ENCODE measurements at places on chromosomes 2 and 18.

DNA sequence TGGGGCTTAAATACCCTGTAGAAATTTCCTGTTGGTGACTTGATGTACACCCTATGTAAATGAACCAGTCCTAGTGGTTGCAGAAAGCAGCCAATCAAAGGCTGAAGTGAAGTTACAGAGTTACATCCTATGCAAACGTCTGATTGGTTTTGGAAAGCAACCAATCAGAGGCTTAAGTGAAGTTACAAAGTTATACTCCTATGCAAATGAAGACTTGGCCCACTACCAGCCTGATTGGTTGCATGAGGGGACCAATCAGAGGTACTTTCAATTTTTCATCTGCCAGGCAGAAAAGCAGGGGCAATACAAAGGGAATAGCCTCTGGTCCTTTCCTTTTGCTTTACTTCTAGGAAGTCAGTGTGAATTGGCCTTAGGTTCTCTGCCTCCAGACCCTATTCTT is 13.6 kb upstream of the ZNF397 start:
- H3K27ac ChIP-seq: no peak overlapping the region
- DNase-seq: no peak
- no peaks in the 10 kb centered on the region for H3K27me3 ChIP-seq
- H3K4me1 ChIP-seq: no peaks in the 10 kb centered on the region

GRCh38 chr2:62724886-62725711 is 19.6 kb downstream of the EHBP1 start:
- H3K27me3 ChIP-seq: no peaks in the 10 kb centered on the region
- no peak overlapping the region for H3K4me3 ChIP-seq
- DNase-seq: no peak
- H3K4me1 ChIP-seq: no peaks in the 10 kb centered on the region
- H3K27ac ChIP-seq: no peak overlapping the region

- no peaks in the 10 kb centered on the region for H3K4me1 ChIP-seq
- no peak overlapping the region for H3K4me3 ChIP-seq
- H3K27ac ChIP-seq: no peak overlapping the region
- H3K27me3 ChIP-seq: no peaks in the 10 kb centered on the region
- no peaks in the 10 kb centered on the region for H3K36me3 ChIP-seq
Measured at GRCh38 chr18:48894799-48895346, 55.9 kb downstream of the SMAD7 start.

DNA sequence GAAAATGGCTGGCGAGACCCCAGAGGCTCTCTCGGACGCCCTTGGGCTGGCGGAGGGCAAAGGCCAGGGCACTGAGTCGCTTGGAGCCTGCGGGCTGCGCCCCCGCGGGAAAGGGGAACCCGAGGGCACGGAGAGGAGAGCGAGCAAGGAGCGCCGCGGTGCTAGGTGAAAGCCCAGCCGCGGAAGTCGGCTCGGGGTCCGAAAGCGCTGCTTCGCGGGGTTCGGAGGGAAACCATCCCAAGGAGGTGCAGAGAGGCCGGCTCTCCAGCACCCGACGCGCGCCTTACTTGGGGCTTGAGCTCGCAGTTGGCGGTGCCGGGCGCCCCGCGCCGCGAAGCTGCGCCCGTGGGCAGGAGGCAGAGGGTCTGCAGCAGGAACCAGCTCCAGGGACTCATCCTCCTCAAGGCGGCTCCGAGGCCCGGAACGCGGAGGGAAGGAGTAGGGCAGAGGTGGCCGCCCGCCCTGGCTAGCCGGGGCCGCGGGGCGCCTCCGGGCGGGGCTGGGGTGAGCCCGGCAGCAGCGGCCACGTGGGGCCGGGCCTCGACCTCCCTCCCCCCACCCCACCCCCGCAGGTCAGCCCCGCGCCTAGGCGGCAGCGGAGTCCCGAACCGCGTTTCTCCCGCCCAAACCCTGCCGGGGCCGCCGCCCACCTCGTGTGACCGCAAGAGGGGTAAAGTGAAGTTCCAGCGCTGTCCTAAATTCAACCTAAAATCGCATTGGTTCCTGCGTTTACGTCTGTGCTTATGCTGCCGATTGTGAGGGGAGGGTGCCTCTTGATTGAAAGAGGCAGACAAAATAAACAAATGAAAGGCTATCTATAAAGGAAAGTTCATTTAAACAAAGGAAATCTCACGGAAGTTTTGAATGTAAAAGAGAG is at the start of gene TRABD2A:
TRABD2A (minus strand) TSS at position 440 of the 877 bp plus-strand sequence; CDS start at position 395, 45 bp downstream.
- peaks cover 55% of the 10 kb centered on the region for H3K27me3 ChIP-seq
- no peak within 1 kb of the TSS for H3K27ac ChIP-seq
- H3K4me1 ChIP-seq: peaks cover 28% of the 10 kb centered on the region
- H3K4me3 ChIP-seq: peak within 1 kb of the TSS; percentile 63
- H3K36me3 ChIP-seq: no peaks in the 10 kb centered on the region

GRCh38 chr18:33611525-33612135 is 33.6 kb downstream of the ASXL3 start:
- no peak overlapping the region for H3K4me3 ChIP-seq
- H3K4me1 ChIP-seq: no peaks in the 10 kb centered on the region
- no peak for DNase-seq

GRCh38 chr2:171889333-171889732 is 4.7 kb downstream of the SLC25A12 start:
- no peak overlapping the region for H3K27ac ChIP-seq
- peaks cover 2% of the 10 kb centered on the region for H3K36me3 ChIP-seq
- H3K27me3 ChIP-seq: no peaks in the 10 kb centered on the region
- H3K4me1 ChIP-seq: peaks cover 9% of the 10 kb centered on the region

GRCh38 chr2:104752504-104752903 is 101.4 kb upstream of the POU3F3 start:
- H3K4me1 ChIP-seq: peaks cover 29% of the 10 kb centered on the region
- no peaks in the 10 kb centered on the region for H3K27me3 ChIP-seq
- no peaks in the 10 kb centered on the region for H3K36me3 ChIP-seq

- DNase-seq: no peak
- H3K27ac ChIP-seq: no peak overlapping the region
- no peak overlapping the region for H3K4me3 ChIP-seq
- no peaks in the 10 kb centered on the region for H3K27me3 ChIP-seq
- H3K36me3 ChIP-seq: no peaks in the 10 kb centered on the region
Measured at GRCh38 chr18:63617049-63617914, 26.8 kb downstream of the SERPINB4 start.

DNA sequence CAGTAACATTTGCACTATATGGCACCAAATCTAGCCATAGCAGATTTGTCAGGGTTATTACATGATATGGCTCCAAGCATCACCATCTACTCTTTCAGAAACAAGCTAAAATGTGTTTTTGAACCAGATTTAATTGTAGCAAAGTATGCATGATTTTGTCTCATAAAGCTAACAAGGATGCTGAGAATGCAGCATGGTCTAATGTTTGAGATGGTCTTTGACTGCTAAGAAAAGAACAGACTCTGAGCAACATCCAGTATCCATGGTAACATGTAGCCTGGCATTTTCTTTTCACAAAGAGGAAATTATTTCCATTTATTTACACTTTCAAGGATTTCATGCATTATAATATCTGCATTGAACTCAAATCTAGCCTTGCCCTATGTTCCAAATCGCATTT is 206.5 kb downstream of the PDE1A start:
- DNase-seq: no peak
- H3K36me3 ChIP-seq: no peaks in the 10 kb centered on the region
- no peaks in the 10 kb centered on the region for H3K27me3 ChIP-seq
- H3K27ac ChIP-seq: no peak overlapping the region

DNA sequence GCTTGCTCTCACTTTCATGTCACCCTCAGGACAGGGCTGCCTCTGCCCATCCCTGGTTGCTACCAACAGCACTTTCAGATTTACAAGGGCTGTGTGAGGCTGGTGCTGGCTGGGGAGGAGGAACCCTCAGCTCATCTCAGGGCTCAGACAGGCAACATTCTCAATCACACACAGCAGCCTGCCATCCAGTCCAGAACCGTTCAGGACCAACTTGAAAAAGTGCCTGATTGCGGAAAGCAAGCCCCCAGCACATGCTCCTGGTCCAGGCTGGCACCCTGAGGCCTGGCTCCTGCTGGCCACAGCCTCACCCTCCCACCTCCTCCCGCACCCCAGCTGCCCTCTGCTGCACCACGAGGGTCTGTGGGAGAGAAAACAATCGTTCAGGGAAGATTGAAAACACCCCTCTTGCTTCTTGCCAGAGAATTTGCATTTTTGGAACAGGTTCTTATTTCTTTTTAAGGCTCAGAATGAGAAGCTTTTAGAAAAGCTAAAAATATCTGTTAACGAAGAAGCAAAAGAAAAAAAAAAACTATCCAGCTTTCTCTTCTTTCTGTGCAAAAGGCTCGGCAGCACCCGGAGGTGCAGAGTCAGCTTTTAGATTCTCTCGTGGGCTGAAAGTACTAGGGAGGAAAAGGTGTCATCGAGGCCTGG is 403.8 kb upstream of the ID2 start:
- H3K36me3 ChIP-seq: no peaks in the 10 kb centered on the region
- H3K27me3 ChIP-seq: no peaks in the 10 kb centered on the region
- no peak overlapping the region for H3K27ac ChIP-seq
- no peak overlapping the region for H3K4me3 ChIP-seq
- no peaks in the 10 kb centered on the region for H3K4me1 ChIP-seq

- no peaks in the 10 kb centered on the region for H3K4me1 ChIP-seq
- H3K27me3 ChIP-seq: no peaks in the 10 kb centered on the region
- H3K27ac ChIP-seq: no peak overlapping the region
- DNase-seq: no peak
Measured at GRCh38 chr2:232026910-232027309, 65.4 kb downstream of the DIS3L2 start.

DNA sequence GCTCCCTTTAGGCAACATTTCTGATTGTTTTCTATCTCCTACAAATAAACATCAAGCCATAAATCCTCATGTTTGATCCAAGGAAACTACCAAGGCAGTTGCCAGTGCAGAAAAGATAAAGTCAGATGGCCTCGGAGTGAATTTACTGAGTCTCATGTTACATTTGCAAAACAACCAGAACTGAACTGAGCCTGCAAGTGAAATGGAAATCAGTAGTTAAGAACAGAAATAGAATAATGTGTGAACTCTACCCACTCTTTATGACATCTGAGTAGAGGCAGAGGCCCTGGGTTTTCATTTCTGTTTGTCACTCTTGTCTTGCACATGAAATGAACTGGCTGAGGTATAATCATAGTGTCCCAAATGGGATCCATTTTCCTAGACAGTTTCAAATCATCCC is 20.4 kb upstream of the DAPL1 start:
- H3K4me3 ChIP-seq: no peak overlapping the region
- H3K27ac ChIP-seq: no peak overlapping the region
- no peaks in the 10 kb centered on the region for H3K27me3 ChIP-seq
- DNase-seq: no peak
- no peaks in the 10 kb centered on the region for H3K36me3 ChIP-seq

- H3K36me3 ChIP-seq: no peaks in the 10 kb centered on the region
- peaks cover 9% of the 10 kb centered on the region for H3K4me1 ChIP-seq
- peak; percentile 40 for DNase-seq
- no peak overlapping the region for H3K27ac ChIP-seq
Measured at GRCh38 chr18:7590826-7591560, 23.9 kb downstream of the PTPRM start.

DNA sequence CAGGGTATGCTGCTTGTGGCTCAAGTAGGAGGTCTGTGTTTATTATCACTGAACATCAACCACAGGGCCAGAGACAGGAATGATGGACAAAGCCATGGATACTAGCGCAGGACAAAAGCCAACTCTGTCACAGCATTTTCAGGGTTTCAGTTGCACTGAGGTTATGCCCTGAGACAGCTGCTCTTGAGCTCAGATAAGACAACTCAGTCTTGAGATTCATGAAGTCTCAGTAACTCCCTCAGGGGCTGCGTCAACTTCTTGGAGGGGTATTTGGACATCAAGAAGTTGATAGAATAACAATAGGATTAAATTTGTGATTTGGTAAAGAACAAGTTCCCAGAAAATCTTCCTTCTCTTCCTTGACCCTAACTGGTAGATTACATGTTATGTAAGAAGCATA is 287.0 kb upstream of the SLC14A2 start:
- H3K4me3 ChIP-seq: no peak overlapping the region
- no peak overlapping the region for H3K27ac ChIP-seq
- no peaks in the 10 kb centered on the region for H3K4me1 ChIP-seq
- H3K36me3 ChIP-seq: no peaks in the 10 kb centered on the region

GRCh38 chr2:142974288-142975024 is 97.0 kb downstream of the KYNU start:
- peak; percentile 26 for DNase-seq
- no peaks in the 10 kb centered on the region for H3K27me3 ChIP-seq
- H3K4me1 ChIP-seq: no peaks in the 10 kb centered on the region
- no peaks in the 10 kb centered on the region for H3K36me3 ChIP-seq
- peak overlapping the region; percentile 22 for H3K27ac ChIP-seq
- no peak overlapping the region for H3K4me3 ChIP-seq

GRCh38 chr2:108593547-108594098 is 59.4 kb downstream of the LIMS1 start:
- no peaks in the 10 kb centered on the region for H3K36me3 ChIP-seq
- peaks cover 83% of the 10 kb centered on the region for H3K4me1 ChIP-seq
- DNase-seq: no peak
- peak overlapping the region; percentile 50 for H3K4me3 ChIP-seq
- H3K27me3 ChIP-seq: no peaks in the 10 kb centered on the region
- peak overlapping the region; percentile 76 for H3K27ac ChIP-seq

GRCh38 chr18:54003195-54003594 is 221.3 kb downstream of the MBD2 start:
- no peaks in the 10 kb centered on the region for H3K27me3 ChIP-seq
- H3K4me3 ChIP-seq: no peak overlapping the region
- no peaks in the 10 kb centered on the region for H3K4me1 ChIP-seq
- no peaks in the 10 kb centered on the region for H3K36me3 ChIP-seq

- no peak overlapping the region for H3K27ac ChIP-seq
- H3K4me1 ChIP-seq: no peaks in the 10 kb centered on the region
- DNase-seq: no peak
- no peaks in the 10 kb centered on the region for H3K36me3 ChIP-seq
- H3K27me3 ChIP-seq: no peaks in the 10 kb centered on the region
- H3K4me3 ChIP-seq: no peak overlapping the region
Measured at GRCh38 chr18:44039216-44039615, 641.5 kb upstream of the SETBP1 start.

DNA sequence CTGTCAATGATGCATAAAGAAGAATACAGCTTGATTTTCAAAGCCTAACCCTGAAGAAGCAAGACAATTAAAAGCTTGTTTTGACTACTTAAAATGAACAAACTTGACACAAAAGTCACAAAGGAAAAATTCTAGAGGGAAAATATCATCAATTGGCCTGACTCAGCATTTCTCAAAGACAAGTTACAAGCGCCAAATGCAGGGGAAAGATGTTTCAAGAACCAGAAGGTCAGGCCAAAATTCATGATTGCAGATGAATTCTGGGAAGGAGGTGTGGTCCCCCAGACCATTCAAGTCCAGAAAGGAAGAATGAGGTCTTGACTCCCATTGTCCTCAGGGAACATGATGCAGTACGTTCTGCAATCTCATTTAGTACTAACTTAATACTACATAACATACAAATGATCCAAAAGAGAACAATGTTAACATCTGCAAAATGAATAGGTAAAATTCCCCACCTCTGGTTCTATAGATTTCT is 64.5 kb downstream of the FAM210A start:
- H3K4me1 ChIP-seq: no peaks in the 10 kb centered on the region
- DNase-seq: no peak
- H3K4me3 ChIP-seq: no peak overlapping the region
- H3K27me3 ChIP-seq: no peaks in the 10 kb centered on the region
- peaks cover 2% of the 10 kb centered on the region for H3K36me3 ChIP-seq
- no peak overlapping the region for H3K27ac ChIP-seq

- no peak overlapping the region for H3K27ac ChIP-seq
- H3K36me3 ChIP-seq: no peaks in the 10 kb centered on the region
- DNase-seq: no peak
- no peak overlapping the region for H3K4me3 ChIP-seq
- peaks cover 12% of the 10 kb centered on the region for H3K4me1 ChIP-seq
Measured at GRCh38 chr2:554444-554843, 122.8 kb downstream of the TMEM18 start.
